ENCODE measurements at places on chromosomes 7 and 10.

- no peak for DNase-seq
Measured at GRCh38 chr7:105325216-105325904, 63.4 kb downstream of the SRPK2 start.

- DNase-seq = no peak
Measured at GRCh38 chr7:142800699-142801260, 30.0 kb downstream of the PRSS2 start.

GRCh38 chr7:19783541-19783940 lies 10.1 kb upstream of the TMEM196 start:
- DNase-seq = no peak

GRCh38 chr10:76209135-76209534 lies 777.7 kb downstream of the LRMDA start:
- no peak for DNase-seq

Data from GM13977 (cell line).